Kidney (tissue), 22 donors: ENCODE measurements at places on chromosomes 2 and 18.

DNA sequence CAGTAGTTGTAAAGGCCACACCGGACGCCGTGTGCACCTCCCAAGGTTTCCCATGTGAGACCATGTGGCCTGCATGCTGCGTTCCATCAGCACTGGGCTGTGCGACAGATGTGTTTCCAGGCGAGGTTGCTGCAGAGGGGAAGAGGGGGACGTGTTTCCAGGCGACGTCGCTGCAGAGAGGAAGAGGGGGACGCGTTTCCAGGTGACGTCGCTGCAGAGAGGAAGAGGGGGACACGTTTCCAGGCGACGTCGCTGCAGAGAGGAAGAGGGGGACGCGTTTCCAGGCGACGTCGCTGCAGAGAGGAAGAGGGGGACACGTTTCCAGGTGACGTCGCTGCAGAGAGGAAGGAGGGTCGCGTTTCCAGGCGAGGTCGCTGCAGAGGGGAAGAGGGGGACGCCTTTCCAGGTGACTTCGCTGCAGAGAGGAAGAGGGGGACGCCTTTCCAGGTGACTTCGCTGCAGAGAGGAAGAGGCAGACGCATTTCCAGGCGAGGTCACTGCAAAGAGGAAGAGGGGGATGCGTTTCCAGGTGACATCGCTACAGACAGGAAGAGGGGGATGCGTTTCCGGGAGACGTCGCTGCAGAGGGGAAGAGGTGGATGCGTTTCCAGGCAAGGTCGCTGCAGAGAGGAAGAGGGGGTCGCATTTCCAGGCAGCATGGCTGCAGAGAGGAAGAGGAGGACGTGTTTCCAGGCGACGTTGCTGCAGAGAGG lies 24.5 kb downstream of the NFATC1 start:
- DNase-seq: no peak

DNA sequence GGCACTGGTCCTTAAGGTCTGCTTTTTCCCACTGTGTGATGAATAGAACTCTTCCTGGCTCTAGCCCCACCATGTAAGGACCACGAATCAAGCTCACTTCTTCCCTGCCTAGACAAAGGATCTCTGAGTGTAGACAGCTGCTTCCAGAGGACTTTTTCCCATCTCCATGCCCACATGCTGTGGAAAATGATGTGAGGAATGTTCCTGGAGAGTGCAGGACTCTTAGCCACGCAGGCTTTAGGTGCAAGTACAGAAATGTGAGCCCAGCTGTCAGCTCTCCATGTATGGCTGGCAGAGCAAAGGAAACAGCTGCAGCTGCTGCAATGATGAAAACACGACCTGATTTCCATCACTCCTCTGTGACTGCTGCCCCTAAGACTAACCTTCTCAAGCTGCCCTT lies 35.5 kb downstream of the NXPH2 start:
- DNase-seq: peak; percentile 14

DNA sequence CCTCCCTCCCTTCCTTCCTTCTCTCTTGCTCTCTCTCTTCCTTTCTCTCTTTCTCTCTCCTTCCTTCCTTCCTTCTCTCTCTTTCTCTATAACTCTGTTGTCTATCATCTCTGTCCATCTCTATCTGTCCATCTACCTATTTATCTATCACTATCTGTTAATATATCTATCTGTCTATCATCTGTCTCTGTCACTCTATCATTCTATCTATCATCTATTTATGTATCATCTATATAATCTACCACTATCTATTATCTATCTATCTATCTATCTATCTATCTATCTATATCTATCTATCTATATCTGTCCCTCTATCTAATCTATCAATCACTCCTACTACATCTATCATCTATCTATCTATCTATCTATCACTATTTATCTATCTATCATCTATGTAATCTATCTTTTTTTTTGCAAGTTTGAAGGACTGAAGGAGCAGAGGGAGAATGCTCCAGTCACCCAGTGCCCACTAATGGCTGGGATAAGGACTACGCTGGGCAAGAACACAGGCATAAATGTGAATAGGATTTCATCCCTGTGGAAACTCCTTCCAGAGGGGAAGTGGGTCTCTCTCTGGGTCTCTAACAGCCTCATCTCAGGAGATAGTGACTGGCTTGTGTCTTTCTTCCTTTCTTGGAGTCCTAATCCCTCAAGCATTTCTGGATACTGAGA lies 427.0 kb downstream of the LPIN1 start:
- DNase-seq: no peak

GRCh38 chr18:9944805-9945204 lies 31.0 kb downstream of the VAPA start:
- no peak for DNase-seq

DNA sequence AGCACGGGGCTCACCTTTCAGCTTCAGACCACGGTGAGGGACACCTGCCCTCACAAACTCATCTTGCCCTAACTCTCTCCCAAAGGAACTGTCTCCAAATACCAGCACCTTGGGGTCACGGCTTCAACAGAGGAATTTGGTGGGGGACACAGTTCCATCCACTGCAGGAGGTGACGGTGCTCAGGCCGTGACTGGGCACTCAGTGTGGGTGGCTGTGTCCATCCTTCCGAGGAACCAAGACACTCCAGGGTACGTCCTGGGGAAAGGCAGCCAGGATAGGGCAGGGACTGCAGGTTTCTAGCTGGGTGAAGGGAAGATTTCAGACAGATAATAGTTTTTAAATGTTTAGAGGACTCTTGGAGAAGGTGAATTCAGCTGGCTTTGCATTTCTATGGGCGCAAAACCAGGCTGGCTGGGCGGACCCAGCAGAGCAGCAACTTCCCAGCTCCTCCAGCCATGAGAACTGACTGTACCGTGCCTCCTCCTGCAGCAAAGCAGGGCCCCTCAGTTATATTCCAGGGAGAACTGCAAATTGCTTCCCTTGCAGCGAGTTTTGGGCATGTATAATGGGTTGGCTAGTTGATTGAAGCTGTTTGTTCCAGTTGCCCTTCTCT lies 23.9 kb upstream of the ALLC start:
- DNase-seq: no peak

GRCh38 chr18:47566809-47567208 lies 315.3 kb upstream of the SKOR2 start:
- DNase-seq: no peak

DNA sequence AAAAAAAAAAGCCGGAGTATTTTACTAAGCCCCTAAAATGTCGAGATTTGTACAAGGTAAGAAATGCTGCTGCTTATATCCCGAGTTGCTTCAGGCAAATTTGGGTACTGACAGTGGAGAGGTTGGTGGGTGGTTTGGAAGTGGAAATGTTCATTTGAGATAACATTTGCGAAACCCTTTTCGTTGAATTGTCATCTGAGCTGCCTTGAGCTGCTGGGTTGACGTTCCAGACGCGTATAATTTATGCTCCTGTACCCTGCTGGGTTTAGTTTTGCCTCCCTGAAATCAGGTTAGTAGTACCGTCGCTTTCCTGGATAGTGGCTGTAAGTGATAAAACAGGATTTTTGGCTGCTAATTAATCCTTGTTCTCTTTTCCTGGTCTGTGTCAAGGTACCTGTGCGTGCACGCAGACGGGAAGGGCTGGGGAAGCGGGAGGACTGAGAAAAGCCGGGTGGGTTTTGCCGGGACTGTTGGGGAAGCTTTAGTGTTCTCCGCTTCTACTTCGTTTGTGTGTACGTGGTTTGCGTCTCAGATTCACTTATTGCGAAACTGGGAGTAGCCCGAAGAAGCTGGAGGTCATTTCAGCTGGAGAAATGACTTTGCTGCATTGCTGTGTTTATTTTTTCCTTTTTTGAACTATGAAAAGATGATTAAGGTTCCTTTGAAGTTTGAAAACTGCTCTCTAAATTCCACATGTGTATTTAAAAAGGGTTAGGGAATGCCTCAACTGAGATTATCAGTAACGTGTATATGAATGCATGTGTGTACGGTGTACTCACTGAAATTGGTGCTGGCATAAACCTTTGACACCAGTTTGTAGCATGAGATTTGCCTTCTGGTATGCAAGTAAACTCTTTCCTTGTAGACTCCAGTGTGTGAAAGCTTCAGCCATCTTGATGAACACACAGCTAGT lies 709 bp downstream of the UGP2 start:
- DNase-seq: peak; percentile 68

DNA sequence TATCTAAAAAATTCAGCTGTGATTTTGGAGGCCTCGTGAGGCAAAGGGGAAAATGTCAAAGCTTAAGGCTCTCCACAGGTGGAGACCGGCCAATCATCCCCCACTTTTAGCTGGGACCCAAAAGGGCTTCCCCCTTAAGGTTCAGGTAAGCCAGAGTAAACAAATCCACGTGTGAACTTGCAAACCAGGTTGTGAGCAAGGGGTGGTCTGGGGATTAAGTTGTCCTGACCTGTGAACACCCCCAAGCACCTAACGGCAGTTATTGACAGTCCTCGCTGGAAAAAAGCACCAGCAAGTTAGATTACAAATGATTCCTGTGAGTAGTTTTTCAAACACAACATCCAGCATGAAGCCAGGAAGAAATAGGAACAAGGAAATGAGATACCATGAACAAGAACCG lies 42.9 kb downstream of the MYO7B start:
- DNase-seq: no peak

DNA sequence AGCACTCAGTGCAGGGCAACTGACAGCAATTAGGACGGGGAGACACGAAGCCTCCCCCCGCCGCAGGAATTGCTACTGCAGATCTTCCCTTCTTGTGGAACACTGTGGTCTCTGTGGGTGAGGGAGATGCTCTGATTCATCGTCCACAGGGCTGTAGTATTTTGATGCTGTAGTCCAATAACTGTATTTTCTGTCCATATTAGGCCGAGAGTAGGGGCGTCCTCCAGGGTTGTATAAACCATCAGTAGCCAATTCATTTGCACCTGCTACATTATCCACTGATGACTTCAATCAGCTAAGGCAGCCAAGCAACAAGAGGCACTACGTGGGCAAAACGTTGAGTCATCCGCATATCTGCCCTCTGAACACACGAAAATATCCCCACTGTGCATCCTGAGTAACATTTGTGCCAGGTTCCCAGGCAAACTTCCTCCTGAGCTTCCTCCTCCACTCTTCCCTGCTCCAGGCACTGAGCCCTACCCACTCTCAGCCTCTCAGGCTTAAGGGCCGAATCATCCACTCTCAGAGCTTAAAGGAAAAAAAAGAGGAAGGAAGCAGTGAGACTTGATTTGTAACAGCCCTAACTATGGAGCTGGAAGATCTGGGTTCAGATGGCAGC lies 62.1 kb downstream of the LBH start:
- no peak for DNase-seq
